Ecto neural progenitor cell (in vitro differentiated cells): ENCODE measurements at places on chromosomes 2 and 18.

DNA sequence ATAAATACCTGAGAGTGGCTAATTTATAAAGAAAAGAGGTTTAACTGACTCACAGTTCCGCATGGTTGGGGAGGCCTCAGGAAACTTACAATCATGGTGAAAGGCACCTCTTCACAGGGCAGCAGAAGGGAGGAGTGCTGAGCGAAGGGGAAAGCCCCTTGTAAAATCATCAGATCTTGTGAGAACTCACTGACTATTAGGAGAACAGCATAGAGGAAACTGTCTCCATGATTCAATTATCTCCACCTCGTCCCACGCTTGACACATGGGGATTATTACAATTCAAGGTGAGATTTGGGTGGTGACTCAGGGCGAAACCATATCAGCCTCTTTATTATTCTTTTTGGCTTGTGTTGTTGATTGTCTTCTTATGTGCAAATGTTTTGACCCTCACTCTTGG is 76.2 kb downstream of the WDR7 start:
- no peak for DNase-seq

- DNase-seq = no peak
Observed at GRCh38 chr2:160322320-160322719, 122.2 kb upstream of the ITGB6 start.

DNA sequence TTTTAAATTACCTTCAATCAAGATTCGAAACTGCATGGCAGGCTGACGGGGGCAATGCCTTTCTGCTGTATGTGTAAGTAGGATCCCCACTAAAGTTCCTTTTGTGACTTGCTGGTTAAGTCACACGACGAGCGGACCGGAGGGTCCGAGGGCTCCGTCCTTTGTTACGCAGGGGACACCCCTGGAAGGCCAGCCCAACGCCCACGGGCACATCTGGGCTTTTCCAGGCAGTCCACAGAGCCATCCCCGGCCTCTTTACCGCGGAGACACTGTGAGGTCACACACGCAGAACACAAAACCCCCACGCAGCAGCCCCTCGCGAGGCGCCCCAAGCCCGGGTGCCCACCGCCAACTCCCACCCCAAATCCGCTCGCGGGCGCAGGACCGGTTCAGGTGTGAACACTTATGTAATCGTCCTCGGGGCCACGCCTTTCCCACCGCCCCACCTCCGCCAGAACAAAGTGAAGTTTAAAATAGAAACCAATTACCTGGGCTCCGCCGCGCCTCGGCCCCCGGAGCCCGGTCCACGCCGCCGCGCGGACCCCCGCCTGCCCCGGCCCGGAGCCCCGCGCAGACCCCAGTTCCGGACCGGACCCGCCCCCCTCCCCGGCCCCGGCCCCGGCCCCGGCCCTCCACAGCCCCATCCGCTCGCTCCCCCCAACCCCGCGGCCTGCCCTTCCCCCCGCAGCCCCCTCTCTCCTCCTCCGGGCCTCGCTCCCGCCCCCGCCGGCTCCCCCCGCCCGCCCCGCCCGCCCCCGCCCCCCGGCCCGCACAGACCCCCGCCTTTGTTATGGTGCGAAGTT is 4.2 kb downstream of the ZNF516 start:
- DNase-seq = peak; percentile 74

GRCh38 chr2:179263015-179263414 is 1.6 kb downstream of the SESTD1 start:
- DNase-seq = no peak

- no peak for DNase-seq
Observed at GRCh38 chr2:216348756-216349308, 23.5 kb downstream of the MARCHF4 start.

GRCh38 chr18:8634508-8634907 is 25.3 kb downstream of the RAB12 start:
- no peak for DNase-seq

DNA sequence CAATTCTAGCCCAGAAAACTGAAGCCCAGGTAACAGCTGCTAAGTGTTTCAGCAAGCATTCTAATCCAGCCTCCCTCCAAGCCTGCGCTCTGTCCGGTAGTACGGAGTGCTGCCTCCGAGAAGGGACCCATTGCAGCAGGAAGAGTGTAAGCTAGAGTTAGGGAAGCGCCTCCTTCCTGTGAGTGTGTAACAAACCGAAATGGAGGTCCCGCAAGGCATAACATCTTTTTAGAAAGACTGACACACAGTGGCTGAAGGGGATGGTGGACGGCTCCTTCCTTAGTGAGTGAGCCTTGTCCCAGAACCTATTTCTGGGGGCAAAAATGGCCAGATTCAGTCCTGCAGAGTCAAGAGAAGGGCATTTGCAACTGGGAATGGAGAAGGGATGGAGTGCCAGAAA is 12.2 kb downstream of the PKDCC start:
- no peak for DNase-seq

- DNase-seq = no peak
Observed at GRCh38 chr2:70143314-70144150, 47.3 kb downstream of the C2orf42 start.

- no peak for DNase-seq
Observed at GRCh38 chr2:65553504-65554074, 121.2 kb upstream of the SPRED2 start.

GRCh38 chr2:37875403-37875906 is 49.6 kb upstream of the RMDN2 start:
- DNase-seq = peak; percentile 54

- no peak for DNase-seq
Observed at GRCh38 chr2:227615906-227616305, 1.3 kb upstream of the SCYGR3 start.

- no peak for DNase-seq
Observed at GRCh38 chr2:56615760-56616159, 432.0 kb downstream of the CCDC85A start.

DNA sequence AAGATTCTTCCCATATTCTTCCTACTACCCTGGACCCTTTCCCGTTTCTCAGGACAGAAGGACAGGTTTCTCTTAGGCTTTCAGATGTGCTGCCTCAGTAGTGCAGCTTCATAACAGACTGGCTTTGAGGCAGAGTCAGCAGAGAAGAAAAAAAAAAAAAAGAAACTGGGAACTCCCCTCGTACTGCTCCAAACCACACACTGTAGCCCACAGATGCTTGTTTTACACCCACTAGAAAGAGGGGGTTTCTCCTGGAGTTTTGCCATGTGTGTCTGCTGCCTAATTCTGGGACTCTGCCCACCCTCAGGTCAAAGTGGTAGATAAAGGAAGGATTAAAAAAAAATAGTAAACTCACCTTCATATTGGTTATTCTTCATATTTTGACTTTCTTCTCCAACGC is 95.9 kb downstream of the NCOA1 start:
- no peak for DNase-seq

- DNase-seq = no peak
Observed at GRCh38 chr2:32291746-32292145, 14.0 kb downstream of the YIPF4 start.

- no peak for DNase-seq
Observed at GRCh38 chr18:71136487-71136886, 847.6 kb downstream of the SOCS6 start.

DNA sequence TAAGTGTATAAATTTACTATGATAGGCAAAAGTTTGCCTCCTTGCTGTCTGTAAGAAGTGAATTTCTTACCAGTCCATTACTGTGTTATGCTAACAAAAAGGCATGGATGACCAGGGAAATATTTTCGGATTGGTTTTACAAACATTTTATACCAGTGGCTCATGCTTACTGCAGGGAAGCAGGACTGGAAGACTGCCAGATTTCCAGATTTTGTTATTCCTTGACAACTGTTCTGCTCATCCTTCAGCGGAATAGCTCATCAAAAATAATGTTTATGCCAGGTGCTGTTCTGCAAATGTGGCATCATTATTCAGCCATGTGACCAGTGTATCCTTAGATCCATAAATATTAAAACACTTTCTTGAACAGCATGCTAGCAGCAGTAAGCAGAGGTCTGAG is 40.4 kb upstream of the NETO1 start:
- DNase-seq = no peak

GRCh38 chr18:36559149-36559857 is 261.8 kb downstream of the FHOD3 start:
- DNase-seq = no peak

DNA sequence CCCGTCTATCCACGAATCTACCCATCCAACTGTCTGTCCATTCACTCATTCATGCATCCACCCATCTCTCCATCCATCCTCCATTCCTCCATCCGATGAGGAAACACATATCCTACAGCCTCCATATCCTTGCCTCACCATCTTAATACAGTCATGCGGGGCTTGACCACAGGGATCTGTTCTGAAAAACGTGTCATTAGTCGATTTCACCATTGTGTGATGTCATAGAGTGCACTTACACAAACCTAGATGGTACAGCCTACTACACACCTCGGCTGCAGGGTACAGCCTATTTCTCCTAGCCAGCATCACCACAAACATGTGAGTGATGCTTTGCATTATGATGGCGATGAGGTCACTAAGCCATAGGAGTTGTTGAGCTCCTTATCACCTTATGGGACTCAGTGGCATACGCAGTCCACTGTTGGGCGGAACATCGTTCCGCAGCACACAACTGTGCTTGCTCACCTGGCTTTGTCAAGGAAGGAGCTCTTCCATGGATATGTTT is 1.9 kb upstream of the NT5DC4 start:
- DNase-seq = no peak

DNA sequence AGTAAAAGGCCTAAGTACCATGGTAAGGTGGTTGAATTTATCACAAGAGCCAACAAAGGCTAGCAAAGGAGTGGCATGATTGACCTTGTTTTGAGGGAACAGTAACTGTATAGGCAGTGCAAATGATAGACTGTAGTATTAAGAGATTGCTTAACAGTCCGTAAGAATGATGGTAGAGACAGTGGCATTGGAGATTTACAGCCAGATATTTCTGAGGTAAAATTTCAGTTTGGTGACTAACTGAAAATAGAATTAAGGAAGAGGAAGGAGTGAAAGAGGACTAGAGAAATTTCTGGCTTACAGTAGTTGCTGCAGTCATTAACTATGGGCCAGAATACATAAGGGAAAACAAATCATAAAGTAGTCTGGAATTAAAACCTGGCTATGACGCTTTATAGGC is 4.4 kb upstream of the BAZ2B start:
- no peak for DNase-seq

GRCh38 chr2:8566155-8566670 is 115.6 kb upstream of the ID2 start:
- no peak for DNase-seq

GRCh38 chr18:79600141-79600540 is 79.5 kb upstream of the CTDP1 start:
- DNase-seq = no peak

- DNase-seq = no peak
Observed at GRCh38 chr18:56445422-56445821, 193.0 kb downstream of the TXNL1 start.

DNA sequence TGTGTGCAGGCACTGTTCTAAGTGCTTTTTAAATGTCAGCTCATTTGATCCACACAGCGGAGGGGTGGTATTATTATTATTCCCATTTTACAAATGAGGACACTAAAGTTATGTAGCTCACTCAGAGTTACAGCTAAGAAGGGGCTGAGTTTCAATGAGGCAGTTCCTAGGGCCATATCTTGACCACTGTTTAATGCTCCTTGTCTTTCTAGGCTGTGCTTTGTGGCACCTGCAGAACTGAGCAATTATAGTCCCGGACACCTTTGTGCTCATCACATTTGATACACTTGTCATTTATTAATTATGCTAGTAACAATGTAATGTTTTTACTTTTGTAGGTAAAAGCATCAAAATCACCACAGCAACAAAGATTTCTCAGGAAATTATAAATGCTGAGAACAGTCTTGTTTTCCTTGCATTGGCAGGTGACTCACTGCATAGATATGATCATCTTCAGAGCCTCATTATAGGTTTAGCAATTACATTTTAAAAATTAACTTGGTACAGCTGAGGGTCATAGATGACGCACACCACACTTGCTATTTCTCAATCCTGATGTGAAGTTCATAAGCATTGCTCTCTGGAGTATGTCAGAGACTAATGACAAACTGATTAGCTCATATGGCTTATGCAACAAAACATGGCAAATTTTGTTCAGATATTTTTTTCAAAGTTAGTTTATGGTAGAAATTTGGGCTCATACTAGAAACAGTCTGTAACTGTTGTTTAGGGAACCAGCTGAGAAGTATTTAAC is 366.8 kb downstream of the TGIF1 start:
- DNase-seq = no peak

DNA sequence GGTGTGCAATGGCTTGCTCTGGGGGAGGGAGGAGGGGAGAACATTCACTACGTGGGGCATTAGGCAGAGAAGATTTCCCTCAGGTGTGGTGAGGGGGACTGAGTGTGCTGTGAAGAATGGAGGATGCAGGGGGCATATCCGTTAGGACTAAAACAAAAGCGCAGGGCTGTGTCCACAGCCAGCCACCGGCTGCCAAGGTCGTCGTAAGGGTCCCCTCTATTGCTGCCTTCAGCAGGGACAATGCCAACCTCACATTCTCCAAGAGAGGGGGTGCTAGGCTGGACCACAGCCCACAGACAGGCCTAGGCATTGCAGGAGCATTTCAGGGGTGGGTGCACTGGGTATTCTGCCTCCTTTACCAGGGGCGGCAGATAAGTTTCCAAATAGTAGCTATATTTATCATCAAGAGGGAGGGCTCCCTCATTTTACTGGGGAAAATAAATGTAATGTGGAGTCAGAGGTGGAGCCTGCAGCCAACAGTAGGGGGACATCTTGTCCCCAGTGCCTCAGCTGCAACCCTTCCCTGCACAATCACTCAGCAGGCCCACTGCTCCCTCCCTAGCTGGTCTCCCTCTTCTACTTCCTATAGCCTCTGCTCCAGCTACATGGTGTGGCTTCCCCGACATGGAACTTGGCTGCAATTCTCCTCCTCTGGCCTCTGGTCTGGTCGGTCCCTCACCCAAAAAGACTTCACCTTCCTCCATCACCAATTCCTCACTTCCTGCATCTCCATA is 74.9 kb upstream of the OTOF start:
- no peak for DNase-seq

GRCh38 chr2:203596183-203596582 is 61.1 kb upstream of the RAPH1 start:
- DNase-seq = no peak

GRCh38 chr2:68926796-68927195 is 25.9 kb downstream of the GKN2 start:
- DNase-seq = no peak

DNA sequence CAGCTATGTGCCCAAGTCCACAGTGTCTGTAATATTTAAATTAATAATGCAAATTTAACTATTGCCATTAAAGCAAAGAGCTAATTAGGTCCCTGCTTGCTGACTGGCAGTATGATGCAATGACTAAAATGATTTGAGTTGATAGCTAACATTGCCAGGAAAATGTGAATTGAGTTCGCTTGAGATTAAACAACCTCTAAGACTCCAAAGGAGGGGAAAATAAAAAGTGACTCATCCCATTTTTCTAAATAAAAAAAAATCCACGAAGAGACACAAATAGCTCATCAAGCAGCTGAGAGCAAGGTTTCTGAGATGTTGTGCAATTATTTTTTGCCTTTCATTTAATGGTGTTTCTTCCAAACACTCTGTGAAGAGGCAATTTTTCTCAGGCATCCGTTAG is 413.0 kb downstream of the MTX2 start:
- no peak for DNase-seq
